ENCODE measurements at places on chromosomes 7 and 10.
A peak's percentile ranks its signal among the peaks of the same experiment; 100 is the strongest.

- peak; percentile 27 for DNase-seq
Measured at GRCh38 chr7:111210996-111211395, 120.1 kb downstream of the LRRN3 start.

DNA sequence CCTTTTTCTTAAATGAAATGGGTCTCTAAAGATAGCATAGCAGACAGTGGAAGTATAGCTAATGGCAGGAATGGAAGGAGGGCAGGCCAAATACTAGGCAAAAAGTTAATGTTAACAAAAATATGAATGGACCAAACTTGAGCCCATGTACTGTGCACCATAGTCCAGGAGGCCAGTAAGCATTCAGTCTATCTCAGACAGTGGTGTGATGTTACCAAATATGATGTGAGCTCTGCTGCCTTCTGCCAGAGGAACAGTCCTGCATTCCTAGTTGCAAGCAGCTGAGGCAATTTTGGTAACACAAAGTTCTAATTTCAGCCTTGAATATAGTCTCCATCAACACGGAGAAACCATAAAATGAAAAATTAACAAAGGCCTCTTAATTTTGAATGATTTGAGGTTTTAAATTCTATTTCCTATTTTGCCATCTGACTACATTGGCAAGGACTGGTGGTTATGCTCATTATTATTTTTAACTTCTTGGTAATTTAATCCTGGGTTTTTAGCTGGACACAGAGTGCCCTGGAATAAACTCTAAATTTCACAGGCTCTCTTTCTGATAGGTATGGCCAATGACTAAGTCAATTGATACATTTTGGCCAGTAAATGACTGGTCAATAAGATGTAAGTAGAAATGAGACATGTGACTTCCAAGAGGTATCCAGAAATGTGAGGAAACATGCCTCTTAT is 317.0 kb upstream of the MYO3A start:
- DNase-seq: no peak

GRCh38 chr7:72391821-72392377 is 20.2 kb downstream of the CALN1 start:
- no peak for DNase-seq

DNA sequence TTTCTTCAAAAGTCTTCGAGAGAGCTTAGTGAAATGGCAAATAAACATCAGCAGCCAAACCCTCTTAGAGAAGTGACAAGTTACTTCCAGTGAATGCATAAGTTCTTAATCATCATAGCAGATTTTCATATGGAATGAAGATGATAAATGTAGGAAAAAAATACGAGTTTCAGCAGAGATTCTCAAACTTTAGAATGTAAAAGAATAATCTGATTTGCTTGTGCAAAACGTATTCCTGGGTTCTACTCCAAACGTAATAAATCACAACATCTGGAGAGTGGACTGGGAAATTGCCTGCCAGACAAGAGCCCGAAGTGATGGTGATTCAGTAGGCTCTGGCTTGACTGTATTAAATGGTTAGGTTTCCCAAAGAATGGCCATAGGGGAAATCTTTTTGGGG is 62.2 kb downstream of the AKR1E2 start:
- DNase-seq: no peak

- no peak for DNase-seq
Measured at GRCh38 chr7:76326646-76327233, 24.3 kb downstream of the HSPB1 start.

DNA sequence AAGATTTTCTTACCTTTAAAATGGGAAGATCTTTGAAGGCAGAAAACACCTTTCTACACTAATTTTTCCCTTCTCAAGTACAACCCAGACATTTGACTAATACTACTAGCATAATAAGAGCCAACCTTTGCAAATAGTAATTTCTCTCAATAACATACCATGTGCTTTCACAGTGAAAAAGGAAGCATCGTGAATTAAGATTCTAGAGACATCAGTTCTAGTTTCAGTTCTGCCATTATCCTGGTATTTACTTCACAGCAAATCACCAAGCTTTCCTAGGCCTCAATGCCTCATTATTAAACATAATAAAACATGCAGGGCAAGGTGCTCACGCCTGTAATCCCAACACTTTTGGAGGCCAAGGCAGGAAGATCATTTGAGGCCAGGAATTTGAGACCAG is 24.9 kb downstream of the GSAP start:
- no peak for DNase-seq

GRCh38 chr7:5441840-5442503 is 18.3 kb upstream of the TNRC18 start:
- DNase-seq: no peak

DNA sequence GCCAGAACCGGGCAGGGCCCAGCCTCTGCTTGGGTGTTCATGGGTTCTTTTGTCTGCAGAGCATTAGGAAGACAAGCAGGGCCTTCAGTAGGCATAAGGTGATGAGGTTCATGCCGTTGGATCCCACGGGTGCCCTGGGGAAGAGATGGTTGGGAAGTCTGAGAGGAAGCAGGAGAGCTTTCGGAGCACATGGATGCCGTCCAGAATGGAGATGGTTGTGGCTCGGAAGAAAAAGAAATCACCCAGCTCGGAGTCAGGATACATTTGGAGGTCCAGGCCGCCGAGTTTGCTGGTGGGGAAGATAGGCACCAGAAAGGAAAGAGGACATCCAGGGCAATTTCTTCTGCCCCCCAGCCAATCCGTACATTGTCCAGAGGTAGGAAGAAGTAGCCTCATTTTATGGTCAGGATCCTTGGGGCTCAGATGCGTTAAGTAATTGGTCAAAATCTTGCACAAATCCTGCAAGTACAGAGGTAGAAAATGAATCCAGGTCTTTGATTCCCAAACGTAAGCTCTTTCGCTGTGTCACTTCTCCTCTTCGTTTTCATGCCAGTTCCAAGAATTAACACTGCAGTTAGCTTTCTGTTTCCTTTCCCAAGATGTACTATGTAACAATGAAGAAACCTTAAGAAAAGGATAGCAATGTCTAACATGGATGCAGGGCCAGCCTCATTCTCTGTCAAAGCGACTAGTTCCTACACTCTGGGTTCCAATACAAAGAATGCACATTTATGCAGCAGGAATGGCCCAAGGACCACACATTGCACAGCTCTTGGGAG is 147.8 kb upstream of the KLF6 start:
- no peak for DNase-seq

All from adipocyte (in vitro differentiated cells).